HFF-Myc (cell line): ENCODE measurements at places on chromosomes 3 and 15.

DNA sequence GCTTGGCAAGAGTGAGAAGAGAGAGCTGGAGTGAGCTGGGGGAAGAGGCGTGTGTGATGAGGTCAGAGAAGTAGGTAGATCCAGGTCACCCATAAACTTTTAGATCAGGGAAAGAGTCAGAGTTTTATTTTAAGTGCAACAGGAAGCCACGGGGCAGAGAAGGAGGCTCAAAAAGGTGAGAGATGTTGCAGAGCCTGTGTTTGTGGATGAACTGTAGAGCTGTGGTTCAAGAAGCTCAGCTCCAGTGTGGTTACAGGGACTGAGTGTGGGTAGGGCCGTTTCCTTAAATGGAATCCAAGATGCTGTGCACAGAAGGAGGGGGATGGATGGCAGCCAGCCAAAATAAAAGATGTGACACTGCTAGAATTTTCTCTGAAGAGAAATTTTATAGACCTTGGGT lies 337.2 kb downstream of the SATB1 start:
- DNase-seq, result no peak

- no peak for DNase-seq
Observed at GRCh38 chr3:15666277-15666676, 64.7 kb downstream of the BTD start.

GRCh38 chr3:161203485-161204098 lies 17.5 kb upstream of the NMD3 start:
- DNase-seq, result no peak

DNA sequence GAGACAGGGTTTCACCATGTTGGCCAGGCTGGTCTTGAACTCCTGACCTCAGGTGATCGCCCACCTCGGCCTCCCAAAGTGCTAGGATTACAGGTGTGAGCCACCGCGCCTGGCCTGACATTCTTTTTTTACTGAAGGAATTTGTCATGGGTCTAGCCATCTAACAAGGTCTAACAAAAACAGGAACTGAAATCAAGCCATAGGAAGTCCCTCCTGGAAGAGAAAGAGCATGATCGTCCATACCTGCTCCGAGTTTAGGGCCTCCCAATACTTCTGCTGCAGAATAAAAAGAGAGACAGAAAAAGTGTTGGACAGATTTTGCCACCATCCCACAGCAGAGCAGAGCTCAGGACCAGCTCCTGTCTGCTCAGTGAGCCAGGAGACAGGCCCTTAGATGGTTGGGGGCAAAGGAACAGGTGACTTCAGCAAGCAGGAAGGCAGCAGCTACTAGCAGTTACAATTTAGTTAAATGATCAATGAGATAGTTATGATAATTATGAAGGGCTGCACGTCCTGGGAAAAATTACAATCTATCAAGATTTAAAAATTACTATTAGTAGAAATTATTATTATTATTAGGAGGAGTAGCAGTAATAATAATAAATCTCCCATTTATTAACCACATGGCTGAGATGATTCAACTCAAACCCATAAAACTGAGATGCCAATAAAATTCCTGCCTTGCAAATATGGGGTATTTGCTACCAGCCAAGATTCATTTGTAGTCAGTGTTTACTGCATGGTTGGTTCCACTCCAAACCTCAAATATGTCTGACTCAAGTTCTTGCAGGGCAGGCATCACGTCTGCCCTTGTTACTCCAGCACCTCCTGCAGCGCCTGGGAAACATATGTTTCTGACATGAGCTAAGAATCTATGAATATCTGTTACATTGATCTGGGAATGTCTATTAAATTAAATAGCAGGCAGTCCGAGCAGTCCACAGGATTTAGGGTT lies 40.1 kb downstream of the TMEM44 start:
- DNase-seq, result peak; percentile 99

GRCh38 chr15:51359981-51360380 lies 18.5 kb downstream of the GLDN start:
- no peak for DNase-seq

- DNase-seq, result no peak
Observed at GRCh38 chr3:171508676-171509075, 48.5 kb upstream of the TNIK start.

- no peak for DNase-seq
Observed at GRCh38 chr3:60578936-60579335, 672.3 kb downstream of the FHIT start.

DNA sequence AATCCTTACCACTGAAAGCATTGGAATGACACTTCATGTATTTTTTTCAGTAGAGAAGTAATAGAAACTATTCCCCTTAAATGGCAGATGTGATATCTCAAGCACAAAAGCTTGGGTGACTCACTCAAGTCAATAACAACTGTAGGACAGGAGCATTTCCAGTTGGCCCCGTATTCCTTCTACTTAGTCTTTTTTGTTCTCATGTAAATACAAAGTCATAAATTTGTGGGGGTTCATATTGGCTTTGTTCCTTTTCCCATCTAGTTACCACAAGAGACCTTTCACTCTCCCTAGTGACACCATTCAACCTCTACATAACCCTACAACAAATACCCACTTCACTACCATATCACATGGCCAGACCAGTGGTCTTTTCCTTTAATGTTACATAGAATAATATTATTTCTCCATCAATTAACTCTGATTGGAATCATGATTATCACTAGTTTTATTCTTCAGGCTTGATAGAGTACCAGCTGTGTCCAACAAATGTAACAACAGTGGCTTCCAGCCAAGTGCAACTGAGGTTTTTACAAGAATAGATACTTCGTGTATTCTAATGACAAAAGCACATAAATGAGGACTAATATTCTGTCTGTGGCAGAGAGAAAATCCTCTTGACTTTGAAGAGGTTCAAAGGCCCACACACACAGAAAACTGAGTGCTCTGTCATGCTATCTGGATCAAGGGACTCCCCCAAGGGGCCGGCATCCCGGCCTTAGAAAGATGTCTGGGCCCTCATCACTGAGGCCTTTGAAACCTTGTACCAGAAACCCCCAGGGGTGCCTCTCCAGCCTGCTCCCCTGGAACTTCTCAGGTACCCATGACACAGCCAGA lies 94.0 kb upstream of the THBS1 start:
- DNase-seq, result no peak

- DNase-seq, result no peak
Observed at GRCh38 chr3:141529717-141530414, 43.0 kb downstream of the RASA2 start.
